ENCODE measurements at places on chromosomes 6 and 20.
A peak's percentile ranks its signal among the peaks of the same experiment; 100 is the strongest.

GRCh38 chr6:62265906-62266525 lies 20.0 kb downstream of the KHDRBS2 start:
- DNase-seq = no peak

GRCh38 chr6:120230008-120230407 lies 880.4 kb upstream of the MAN1A1 start:
- DNase-seq = no peak

DNA sequence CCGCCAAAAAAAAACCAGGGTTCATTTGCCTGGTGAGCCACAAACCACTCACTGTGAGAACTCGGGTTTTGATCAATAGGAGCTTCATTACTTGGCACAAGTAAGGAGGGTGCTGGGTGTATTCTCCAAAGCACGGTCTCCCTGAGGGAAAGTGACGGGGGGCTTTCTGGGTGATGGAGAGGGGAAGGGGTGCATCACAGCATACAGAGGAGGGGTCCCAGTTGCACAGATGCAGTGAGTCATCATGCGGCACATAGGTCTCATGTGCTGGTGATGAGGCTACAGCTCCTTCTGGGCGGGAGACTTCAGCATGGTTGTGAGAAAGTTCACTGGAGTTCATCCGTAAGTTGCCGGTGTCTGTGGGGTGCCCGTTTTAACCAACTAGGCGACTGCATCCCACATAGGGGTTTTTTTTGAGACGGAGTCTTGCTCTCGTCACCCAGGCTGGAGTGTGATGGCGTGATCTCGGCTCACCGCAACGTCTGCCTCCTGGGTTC lies 36.2 kb downstream of the SUN5 start:
- no peak for DNase-seq

DNA sequence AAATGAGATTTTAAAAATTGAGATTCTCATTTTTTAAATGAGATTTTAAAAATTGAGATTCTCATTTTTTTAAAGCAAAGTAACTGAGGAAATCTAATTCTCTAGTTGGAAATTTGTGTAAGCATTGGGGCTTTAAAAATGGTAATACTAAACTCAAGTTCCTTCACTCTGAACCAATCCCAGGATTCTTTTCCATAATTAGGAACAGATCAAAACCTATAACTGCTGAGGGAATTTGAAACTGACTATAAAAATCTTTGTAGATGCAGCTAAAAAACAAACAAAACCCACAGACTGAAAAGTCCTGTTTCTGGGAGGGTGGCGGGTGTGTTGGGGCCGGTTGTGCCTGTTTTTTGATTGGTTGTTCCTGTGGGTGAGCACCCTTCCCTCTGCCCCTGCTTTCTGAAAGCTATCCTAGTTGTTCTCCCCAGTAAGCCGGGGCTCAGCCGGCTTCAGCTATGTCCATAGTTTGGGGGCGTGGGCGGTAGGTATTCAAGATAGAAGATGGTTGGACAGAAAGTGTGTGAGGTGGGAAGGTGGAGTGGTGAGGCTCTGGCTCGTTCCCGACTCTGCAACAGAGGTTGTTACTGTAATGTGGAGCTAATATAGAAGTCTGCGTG lies 49.3 kb downstream of the GFRA4 start:
- no peak for DNase-seq

- no peak for DNase-seq
Measured at GRCh38 chr6:136608991-136609390, 58.8 kb upstream of the MAP7 start.

DNA sequence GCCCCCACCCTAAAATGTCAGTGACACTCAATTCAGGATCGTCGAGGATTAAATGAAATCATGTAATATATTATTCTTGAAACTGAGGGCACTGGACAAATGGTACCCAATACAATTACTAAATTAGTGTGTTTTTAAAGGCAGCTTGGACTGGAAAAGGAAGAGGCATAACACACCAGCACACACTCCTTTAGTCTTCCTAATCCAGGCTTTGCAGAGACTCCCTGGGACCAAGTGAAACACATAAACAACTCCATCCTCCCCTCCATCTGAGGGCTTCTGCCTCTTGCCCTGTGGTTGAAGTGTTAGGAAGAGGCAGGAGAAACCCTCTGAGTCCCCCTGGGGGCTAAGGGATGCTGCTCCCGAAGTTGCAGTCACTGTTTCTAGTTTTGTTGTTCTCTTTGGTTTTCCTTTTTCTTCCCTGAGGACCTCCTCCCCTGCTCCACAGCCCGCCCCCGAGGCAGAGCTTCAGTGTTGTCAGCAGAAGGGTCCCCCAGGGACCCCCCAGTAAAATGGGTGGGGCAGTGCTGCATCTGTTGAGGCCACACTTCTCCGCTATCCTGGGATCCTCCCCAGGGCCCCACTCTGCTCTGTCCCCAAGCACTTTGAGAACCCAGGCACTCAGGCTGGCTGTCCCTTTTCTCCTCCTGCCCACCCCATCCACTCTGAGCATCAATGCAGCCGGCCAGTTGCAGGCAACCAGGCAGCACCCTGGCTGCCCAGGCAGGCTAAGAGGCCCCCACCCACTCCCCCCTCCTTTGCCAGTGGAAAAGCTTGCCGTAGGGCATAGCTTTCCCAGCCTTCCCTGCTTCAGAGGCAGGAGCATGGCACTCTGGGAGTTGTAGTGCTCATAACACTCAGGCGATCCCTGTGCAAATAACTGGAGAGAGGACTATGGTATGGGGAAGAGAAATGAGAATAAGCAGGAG lies 5.9 kb downstream of the TMEM63B start:
- no peak for DNase-seq

DNA sequence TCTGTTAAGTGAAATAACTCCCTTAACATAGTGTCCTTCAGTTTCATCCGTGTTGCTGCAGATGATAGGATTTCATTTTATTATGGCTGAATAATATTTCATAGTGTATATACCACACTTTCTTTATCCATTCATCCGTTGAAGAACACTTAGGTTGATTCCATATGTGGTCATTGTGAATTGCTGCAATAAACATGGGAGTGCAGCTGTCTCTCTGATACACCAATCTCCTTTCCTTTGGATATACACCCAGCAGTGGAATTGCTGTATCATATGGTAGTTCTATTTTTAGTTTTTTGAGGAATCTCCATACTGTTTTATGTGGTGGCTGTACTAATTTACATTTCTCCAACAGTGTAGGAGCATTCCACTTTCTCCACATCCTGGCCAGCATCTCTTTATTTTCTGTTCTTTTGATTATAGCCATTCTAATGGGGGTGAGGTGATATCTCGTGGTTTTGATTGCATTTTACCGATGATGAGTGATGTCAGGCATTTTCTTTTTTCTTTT lies 193.2 kb downstream of the SLC16A10 start:
- DNase-seq = no peak

DNA sequence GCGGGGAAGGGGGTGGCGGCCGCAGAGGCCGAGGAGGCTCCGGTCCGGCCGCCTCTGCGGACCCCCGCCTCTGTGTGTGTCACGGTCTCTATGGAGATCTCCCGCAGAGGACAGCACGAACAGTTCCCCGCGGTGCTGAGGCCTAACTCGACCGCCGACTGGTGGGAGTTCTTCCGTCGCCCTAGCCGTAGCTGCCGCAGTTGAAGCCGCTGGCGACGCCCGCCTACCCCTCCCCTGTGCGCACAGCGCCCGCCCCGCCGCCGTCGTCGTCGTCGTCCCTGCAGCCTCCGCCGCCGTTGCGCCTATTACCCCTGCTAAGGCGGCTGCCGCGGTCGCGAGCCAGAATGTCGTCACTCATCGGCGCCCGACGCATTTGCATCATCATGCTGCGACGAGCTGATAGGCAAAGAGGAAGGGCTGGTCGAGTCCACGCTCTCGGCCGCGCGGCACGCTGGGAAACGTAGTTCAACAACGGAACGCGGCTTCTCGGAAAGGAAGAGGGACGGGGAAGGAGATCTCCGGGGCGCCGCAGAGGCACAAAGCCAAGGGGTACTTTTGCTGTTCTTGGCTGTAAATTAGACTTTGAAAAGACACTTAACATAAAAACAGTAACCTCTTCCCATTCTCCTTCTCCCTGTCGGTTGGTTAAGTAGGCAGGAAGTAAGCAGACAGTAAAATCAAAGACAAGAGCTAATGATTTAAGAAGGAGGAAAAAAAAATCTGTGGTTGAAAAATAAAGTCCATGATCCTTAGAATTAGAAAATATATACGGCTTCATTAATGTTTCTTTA lies at the start of gene NUP153:
Gene NUP153 (minus strand): TSS at position 346 of the 791 bp plus-strand sequence. CDS start 538 bp downstream, outside the sequence.
- DNase-seq = peak; percentile 100

- DNase-seq = no peak
Measured at GRCh38 chr6:10690651-10691445, 3.6 kb downstream of the C6orf52 start.

DNA sequence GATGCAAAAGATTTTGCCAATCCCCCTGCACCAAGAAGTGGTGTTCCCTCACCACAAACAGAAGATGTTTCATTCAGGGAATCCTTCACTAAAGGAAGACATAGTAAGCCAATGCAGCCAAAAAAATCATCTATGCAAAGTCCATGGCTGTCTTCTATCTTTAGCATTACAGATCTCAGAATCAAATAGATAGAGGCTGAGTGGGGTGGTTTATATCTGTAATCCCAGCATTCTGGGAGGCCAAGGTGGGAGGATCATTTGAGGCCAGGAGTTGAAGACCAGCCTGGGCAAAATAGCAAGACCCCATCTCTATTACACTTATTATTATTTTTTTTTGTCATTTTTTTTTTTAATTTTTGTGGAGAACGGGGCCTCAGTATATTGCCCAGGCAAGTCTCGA lies 32.9 kb upstream of the ZNF217 start:
- no peak for DNase-seq

DNA sequence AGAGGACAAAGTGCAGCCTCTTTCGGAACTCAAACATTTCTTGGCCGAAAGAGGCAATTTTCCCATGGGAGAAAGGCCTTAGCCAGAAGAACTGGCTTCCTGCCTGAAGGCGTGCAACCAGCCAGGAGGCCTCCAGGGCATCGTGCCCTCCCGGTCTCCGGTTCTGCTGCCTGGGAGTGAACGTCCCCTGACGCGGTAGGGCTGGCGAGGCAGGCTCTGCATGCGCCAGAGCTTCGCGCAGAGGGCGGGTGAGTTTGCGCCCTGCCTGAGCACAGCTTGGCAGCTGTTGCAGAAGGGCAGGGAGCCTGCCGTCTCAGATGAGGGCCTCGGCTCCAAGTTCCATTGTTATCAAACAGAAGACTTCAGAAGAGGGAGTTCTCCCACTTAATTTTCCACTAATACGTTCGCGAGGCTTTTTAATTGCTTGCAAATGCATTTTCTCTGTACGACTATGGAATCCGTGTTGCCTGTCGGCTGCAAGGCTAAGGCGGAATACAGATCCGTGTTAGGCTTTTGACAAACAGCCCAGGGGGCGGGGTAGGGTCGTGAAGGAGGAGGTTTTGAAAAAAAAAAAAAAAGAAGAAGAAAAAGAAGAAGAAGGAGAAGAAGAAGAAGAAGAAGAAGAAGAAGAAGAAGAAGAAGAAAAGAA lies 5.5 kb upstream of the TFAP2D start:
- no peak for DNase-seq

GRCh38 chr6:62716719-62717118 lies 430.7 kb upstream of the KHDRBS2 start:
- no peak for DNase-seq

All from stimulated activated CD8-positive, alpha-beta memory T cell treated with anti-CD3 and anti-CD28 coated beads, Interleukin-15, amount 100 ng/mL, for 24 hours (primary cell).